Mucosa of descending colon (tissue), 3 donors: ENCODE measurements at places on chromosomes 7 and 10.

GRCh38 chr10:111277661-111278060 is 200.8 kb downstream of the ADRA2A start:
- no peak for DNase-seq

GRCh38 chr10:113047963-113048781 is 98.1 kb downstream of the TCF7L2 start:
- DNase-seq = no peak

DNA sequence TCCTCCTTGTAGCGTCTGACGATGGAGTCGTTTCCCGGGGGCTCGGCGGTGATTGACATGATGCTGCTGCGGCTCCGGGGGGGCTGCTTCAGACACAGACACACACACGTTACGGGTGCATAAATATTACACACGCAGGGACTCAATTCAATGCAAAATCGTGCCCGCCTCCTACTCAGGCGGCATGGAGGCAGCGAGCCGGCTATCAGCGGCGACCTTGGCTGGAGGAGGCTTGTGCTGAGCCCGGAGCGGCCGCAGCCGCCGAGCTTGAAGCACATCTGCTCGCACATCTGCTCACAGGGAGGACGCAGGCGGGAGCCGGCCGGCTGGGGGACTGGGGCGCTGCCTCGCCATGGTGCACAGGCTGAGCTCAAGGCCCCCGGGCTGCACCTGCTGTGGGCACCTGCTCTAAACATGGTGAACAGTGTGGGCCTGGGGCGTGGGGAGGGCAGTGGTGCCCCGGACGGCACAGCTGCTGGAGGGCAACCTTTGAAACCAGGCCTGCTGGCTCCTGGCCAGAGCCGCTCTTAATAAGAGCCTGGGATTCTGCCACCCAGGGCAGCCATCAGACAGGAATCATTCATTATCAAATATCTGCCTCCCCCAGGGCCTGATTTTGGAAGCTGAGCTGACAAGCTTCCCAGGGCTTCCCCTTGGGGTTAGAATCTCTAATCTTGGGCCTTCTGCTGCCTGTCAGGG is 84.7 kb upstream of the GNA12 start:
- no peak for DNase-seq

GRCh38 chr7:139367438-139368155 is 7.9 kb downstream of the LUC7L2 start:
- no peak for DNase-seq

- DNase-seq = no peak
Observed at GRCh38 chr7:77702513-77702912, 6.3 kb downstream of the RSBN1L start.

DNA sequence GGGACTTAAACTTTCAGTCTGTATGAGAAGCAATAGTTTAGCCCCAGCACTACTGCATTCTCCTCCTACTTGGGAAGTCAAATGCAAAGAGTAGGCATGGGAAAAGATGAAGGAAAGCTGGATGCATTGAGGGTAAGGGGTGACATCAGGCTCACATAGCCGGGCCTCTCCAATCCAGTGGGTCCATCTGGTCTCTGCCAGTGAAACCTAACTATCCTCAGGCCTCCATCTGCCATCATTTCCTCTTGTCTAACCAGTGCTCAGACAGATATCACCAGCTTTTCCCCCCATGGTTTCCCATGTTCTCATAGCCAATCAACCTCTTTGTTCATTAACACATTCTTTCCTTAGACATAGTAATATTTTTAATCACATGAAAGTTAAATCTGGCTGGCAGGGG is 118.3 kb downstream of the DGKI start:
- DNase-seq = no peak

DNA sequence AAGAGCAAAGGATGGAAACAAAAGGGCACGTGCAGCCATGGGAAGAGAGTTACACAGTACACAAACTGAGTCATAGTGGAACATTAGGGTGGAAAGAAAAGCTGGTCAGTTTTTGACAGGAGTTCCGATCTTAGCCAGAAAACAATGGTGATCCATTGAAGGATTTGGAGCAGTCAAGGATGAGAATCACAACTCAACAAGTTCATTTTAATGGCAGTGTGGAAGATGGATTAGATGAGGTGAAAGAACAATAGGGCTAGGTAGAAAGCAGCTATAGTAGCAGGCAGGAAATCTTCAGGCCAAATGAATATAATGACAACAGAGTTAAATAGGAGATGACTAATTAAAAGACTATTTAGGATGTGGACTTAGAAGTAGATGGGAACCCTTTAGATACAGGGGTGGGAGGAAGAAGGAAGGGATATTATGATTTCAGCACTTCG is 136.3 kb downstream of the DOCK4 start:
- no peak for DNase-seq

GRCh38 chr10:16392531-16393069 is 44.2 kb upstream of the PTER start:
- DNase-seq = no peak

DNA sequence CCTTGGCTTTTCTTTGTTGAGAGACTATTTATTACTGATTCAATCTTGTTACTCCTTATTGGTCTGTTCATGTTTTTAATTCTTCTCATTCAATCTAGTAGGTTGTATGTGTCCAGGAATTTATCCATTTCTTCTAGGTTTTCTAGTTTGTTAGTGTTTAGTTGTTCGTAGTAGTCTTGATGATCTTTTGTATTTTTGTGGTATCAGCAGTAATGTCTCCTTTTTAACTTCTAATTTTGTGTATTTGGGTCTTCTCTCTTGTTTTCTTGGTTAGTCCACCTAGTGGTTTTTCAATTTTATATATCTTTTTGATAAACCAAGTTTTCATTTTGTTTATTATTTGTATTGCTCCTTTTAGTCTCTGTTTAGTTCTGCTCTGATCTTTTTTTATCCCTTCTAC is 546.9 kb upstream of the TPK1 start:
- no peak for DNase-seq

DNA sequence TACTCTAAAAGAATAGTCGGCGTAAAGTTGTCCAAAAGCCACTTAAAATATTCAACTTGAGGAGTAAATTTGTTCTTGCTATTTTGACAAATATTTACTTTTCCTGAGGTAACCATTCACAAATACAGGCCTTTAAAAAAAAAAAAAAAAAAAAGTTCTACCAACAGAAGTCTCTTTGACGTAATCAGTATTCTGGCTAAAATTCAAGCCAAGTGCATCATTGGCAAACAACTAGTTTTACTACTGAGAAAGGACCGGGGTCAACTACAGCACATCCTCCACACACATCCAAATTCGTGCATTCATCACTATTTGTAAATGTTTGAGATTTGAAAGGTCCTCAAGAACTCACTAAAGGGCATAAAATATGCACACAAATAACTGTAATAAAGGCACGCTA is 2.0 kb downstream of the OAT start:
- DNase-seq = no peak

DNA sequence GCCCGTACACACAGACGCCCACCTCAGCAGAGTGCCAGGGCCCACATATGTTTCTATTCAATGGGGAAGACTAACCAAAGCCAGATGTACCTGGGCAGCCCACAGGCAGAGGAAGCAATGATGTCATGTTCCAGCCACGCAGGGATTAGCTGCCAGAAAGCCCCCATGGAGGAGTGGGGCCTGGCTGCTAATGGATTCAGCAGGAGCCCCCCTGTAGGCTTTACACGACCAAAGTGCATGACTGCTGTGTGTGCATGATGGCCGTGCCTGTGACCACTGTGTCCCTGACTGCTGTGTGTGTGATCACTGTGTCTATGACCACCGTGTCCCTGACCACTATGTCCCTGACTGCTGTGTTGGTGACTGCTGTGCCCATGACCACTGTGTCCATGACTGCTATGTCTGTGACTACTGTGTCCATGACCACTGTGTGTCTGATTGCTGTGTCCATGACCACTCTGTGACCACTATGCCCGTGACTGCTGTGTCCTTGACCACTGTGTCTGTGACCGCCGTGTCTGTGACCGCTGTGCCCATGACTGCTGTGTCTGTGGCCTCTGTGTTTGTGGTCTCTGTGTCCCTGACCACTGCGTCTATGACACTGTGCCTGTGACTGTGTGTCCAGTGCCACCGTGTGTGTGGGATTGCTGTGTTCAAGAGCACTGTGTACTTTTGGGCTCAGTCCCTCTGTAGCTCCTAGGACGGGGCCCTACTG is 409.3 kb downstream of the RPS24 start:
- DNase-seq = no peak

- DNase-seq = no peak
Observed at GRCh38 chr10:70691611-70692010, 19.3 kb downstream of the ADAMTS14 start.

- no peak for DNase-seq
Observed at GRCh38 chr10:60426425-60426824, 36.8 kb upstream of the ANK3 start.

- no peak for DNase-seq
Observed at GRCh38 chr10:132427006-132427771, 30.2 kb downstream of the PWWP2B start.

GRCh38 chr7:88111140-88111743 is 108.6 kb downstream of the SRI start:
- DNase-seq = no peak
